ENCODE measurements at places on chromosomes 1 and 21.
A peak's percentile ranks its signal among the peaks of the same experiment; 100 is the strongest.

- no peak for DNase-seq
Measured at GRCh38 chr1:113984710-113985109, 5.4 kb downstream of the OLFML3 start.

DNA sequence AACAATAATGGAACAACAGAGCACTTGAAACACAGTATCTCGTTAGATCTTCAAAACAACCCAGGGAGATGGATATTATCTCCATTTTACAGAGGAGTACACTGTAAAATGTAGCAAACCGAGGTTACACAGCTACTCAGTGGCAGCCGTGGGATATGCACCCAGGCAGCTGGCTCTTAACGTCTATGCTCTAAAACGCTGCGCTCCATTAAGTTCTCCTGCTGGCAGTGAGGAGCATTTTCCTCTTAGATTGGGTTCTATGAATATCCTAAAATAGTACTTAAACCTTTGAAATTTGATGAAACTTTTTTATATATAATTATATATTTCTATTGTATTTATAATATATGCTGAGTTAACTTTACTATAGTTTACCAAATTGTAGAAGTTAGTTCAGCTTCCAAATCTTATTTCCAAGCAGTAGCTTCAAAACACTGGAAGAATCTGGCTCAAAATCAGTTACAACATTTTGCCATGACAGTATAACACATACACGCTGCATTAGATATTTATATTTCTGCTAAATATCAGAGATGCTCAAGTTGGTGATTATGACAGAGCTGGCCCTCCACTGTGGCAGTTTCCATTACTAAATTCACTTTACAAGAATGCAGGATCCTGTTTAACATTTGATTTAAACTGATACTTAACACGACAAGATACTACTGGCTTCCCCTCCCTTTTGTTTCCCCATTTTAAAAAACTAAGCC, 49.5 kb downstream of the TGFBR3 start:
- DNase-seq: no peak

DNA sequence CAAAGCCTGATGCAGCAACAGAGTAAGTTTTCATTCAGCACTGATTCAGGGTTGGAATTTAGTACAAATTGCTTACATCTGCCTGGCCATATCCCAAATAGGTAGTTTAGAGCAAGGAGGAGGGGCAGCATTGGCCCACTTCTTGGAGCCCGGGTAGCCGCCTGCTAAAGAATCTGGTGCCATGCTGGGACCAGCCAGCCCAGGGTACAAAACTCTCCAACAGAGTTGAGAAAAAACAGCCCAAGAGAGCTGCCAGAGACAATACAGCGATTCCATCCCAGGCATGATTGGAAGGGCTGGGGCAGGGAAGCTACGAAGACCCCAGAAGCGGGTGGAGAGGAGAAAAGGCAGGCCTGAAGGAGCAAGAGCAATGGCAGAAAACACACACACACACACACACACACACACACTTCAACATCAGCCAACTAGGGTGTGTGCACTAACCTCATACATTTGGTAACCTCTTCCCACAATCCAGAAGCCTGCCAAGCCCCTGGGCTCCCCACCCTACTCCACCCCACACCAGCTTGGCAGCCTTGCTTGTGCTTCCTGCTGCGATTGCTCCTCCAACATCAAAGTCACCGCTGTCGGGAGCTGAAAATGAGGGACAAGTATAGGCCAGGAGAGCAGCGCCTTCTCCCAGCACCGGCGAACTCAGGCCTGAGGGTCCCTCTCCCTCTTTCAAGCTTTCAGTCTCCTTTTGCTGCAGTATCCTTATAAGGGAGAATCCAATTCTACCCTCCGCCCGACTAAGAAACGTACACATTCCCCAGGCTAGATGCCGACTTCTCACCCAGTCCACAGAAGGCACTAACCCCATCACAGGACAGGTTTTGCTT, 1.2 kb downstream of the PIK3C2B start:
- DNase-seq: no peak

DNA sequence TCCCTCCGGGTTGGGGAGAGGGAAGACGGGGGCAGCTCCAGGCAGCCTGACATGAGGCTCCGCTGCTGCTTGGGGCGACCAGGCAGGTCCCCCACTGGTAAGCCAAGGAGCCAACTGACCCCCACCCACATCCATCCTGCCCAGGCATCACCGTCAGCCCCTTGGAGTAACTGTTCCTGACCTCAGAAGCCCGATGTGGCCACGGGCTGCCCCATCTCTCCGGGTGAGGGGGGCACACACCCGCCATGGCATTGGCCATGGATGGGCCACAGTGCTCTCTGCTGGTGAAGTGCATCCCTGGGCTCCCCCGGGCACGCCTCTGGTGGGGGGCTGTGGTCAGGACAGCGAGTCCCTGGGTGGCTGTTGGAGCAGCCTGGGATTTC, 100.0 kb downstream of the CRYAA start:
- DNase-seq: no peak

GRCh38 chr21:45596704-45597318, 46.7 kb upstream of the PCBP3 start:
- peak; percentile 66 for DNase-seq

GRCh38 chr1:65527190-65527589, 106.7 kb downstream of the LEPR start:
- no peak for DNase-seq

DNA sequence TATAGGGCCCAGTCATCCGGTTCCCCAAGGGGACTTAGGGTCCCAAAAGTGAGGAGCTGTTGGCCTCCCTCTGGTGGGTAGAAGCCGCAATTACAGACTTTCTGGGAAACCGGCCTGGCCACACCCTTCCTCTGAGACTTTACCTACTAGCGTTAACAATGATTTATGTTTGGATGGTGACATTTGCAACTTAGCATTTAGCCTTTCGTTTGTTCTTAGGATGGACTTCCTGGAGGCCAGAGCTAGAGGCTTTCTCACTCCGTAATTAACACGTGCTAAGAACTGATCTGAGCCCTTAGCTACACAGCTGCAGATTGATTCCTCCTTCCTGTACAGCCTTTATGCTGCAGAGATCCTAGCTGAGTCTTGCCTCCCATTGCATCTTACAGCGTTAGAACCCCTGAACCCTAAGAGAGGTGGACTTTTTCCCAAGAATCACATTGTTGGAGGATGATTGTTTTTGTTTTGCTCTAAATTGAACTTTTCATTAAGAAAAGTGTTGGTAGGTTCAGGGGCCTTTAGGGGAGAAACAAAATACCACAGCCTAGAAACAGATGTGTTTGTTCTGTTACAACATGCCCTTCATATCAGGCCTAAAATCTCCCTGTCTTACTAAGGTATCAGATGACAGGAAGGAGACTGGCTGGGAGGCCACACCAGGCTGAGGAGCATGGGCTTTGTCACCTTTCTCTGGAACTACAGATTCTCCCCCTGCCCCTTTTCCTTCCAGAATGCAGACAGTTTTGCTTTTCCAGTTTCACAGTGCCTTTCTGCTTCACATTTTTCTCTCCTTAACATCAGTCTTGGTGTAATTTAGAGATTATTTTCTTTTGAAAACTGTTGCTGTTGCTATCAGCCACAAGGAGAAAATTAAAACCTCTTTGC, 1.9 kb downstream of the S100A11 start:
- peak; percentile 37 for DNase-seq

GRCh38 chr1:201807958-201808632, 20.9 kb upstream of the IPO9 start:
- DNase-seq: no peak

GRCh38 chr1:112704391-112704933, 2.5 kb downstream of the RHOC start:
- DNase-seq: no peak

- DNase-seq: peak; percentile 31
Measured at GRCh38 chr1:203324105-203325025, 19.0 kb downstream of the BTG2 start.

DNA sequence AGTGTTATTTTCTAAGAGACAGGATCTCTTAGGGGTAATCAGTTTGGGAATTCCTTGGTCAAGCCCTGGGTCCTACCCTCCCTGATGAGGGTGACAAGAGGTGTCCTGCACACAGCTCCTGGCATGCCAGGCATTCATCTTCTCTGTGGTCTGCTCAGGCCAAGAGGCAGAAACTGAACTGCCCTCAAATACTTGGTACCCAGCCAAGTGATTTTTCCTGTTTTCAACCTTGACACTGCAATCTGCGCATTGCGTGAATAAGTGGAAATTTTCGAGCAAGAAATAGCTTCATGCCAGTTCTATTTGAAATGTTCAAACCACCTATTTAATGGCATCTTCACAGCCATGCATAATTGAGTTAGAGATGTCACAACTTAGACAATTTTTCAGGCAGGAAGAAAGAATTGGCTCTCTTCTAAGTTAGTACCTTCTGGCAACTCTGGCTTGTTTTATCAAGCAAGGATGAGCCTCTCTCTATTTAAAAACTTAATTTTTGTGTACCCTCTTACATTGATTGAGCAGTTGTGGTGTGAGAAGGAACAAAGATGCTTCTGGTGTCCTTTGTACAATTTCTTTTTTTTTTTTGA, 27.0 kb downstream of the DNM3 start:
- DNase-seq: no peak

- no peak for DNase-seq
Measured at GRCh38 chr1:216750031-216750627, 26.9 kb upstream of the ESRRG start.

DNA sequence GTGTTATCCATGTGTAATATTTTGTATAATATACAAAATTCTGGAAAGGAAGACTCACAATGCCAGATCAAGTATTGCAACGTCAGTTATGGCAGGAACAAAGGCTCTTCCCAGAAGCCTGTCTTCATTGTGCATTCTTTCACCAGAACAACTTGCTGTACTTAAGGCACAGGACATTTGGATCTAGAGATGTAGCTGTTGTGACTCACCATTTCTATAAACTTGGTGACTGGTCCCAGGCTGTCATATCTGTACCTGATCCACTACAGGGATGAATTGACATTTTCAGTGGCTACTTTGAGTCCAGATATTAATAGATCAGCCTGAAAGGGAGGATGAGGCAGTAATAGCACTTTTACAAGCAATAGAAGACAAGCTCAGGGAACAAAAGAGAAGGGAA, 299.8 kb downstream of the DISC1 start:
- DNase-seq: no peak

- no peak for DNase-seq
Measured at GRCh38 chr1:147811751-147812150, 51.3 kb upstream of the GJA5 start.

DNA sequence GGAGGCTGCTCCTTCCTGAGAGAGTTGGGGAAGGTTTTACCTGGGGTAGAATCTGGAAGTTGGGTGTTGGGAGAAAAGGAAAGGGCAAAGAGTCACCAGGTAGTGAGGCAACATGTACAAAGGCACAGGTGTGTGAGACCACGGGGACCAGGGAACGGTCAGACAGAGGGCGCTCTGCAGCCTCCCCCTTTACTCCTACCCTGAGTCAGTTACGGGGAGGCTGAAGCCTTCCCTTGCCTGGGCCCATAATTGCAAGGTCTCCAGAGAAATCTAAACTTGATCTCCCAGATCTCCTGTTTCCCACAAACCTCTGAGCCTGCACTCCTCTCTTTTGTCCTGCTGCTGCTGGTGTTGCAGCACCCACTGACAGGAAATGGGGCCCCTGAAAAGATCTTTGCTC, 22.0 kb downstream of the CCN1 start:
- no peak for DNase-seq

GRCh38 chr1:175725684-175726083, 17.7 kb downstream of the TNR start:
- no peak for DNase-seq

DNA sequence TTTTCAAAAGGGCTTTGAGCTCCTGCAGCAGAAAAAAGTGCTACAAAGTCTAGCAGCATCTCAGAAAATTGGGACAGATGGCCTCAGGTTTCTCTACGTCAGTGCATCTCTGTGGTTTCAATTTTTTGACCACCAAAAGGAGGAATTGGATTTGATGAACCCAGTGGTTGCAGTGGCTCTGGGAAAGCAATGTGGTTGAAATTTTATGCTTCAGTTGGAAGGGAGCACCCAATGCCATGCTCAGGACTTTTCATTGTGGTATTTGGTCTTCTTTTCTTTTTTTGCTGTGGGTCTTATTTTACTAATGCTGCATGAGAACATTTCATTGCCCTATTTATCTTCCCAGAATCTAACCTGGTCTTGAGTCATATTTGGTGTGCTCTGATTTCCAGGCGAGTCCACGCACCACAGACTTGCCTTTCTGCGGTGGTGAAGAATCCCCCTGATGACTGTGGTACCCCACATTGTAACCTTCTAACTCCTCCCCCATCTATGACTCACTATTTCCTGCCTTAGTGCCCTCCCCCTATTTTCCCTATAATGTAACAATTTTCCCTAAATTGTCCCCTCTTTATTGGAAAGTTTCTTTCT, 56.7 kb downstream of the S1PR1 start:
- DNase-seq: no peak

DNA sequence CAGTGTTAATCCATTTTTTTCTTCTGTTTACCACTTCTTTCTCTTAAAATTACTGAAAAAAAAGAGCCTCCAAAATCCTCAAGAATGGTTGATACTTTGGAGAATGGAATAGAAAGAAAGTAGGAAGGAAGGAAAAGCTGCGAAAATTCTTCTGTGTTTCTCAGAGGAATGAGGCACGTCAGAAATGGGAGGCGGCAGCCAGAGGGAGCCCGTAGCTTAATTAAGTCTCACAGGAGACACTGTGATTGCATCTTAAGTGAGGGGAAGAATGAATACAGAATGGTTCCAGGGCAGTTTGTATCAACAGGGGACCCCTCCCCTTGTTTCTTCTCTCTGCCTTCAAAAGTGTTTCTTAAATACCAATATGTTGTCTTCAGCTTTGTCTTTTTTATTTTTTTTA, 1099.5 kb downstream of the PLA2G4A start:
- DNase-seq: no peak

DNA sequence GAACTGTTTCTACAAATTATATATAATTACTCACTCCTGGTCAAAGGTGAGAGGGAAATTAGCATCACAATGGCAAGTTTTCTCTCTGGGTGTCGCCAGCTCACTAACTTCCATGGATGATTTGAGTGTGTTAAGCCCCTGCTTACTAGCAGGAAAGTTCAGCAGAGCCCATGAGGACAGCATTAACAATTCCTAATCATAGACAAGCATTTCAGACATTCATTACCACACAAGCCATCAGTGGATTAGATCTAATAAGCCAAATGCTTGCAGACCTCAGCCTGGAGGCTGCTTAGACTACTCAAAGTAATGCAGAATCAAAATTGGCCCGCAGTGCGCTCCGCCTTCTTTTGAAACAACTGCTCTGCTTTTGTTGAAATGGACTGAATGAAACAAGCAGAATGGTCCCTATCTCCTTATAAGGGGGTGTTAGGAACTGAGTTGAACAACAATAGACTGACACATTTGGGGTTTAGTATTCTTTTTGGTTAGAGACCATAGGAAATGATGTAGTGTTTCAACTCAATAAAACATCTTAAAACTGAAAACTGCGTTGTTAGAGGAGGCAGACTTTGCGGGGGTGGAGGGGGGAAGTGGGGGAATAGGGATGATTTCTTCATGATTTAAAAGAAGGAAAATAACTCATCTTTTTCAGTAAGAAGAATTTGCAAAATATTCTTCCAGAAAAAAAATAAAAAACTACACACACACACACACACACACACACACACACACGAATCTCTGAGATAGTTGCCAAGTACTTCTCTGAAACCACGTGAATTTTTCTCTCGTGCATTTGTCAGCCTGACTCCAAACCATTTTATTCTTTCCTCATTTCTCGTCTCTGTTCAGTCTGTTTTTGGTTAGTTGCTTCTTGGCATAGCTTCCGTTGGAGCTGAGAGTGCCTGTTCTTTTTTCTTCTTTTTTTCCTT, 54.6 kb downstream of the GORAB start:
- no peak for DNase-seq

- no peak for DNase-seq
Measured at GRCh38 chr21:16572032-16572431, 842.2 kb downstream of the USP25 start.

- DNase-seq: no peak
Measured at GRCh38 chr1:174153085-174153824, 6.1 kb upstream of the RABGAP1L start.

GRCh38 chr1:119139403-119139802, 1.1 kb downstream of the WARS2 start:
- DNase-seq: no peak
